ENCODE measurements at places on chromosomes 3 and 15.

- no peak for DNase-seq
Observed at GRCh38 chr15:61038387-61038786, 190.7 kb downstream of the RORA start.

DNA sequence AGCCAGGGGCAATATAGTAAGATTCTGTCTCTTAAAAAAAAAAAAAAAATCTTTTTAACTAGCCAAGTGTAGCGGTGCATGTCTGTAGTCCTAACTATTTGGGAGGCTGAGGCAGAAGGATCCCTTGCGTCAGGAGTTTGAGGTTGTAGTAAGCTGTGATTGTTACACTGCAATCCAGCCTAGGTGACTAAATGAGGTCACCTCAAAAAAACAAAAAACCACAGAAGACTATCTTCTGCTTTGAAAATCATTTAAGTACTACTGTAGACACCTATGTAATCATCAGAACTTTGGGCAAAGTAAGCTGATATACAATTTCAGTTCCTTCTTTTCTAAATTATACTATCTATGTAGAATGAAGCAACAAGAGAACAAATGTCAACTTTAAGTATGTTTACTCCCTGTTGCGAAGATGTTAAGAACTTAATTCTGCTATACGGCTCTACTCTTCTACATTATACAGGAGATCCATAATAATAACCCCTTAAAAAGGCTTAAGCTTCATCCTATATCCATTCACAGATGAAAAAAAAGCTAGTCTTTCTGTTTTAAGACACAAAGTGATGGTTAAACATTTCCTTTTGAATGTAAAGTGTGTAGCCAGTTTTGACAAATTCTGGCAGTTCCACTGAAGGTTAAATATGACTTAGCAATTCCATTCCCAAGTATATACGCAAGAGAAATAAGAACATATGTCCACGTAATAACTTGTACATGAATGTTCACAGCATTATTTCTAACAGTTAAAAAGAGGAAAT lies 15.2 kb downstream of the DAZL start:
- DNase-seq, result no peak

- DNase-seq, result no peak
Observed at GRCh38 chr3:44069276-44069675, 172.4 kb upstream of the TOPAZ1 start.

DNA sequence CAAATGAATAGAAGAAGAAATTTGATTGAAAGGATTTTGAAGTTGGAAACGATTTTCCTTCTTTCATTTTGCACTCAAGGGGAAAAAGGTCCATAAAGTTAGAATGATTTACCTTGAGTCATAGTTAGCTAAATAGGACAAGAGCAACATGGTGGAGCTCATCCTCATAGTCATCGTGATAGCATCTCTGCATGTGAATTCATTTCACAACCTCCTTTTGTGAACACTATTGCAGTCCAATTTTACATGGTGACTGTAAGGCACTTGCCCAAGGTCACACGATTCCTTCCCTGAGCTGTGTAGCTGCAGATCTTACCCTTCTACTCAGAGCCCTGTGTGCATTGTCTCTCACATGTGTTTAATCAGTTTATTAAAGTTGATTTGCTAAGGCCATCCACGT lies 359.8 kb upstream of the C2CD4B start:
- DNase-seq, result no peak

DNA sequence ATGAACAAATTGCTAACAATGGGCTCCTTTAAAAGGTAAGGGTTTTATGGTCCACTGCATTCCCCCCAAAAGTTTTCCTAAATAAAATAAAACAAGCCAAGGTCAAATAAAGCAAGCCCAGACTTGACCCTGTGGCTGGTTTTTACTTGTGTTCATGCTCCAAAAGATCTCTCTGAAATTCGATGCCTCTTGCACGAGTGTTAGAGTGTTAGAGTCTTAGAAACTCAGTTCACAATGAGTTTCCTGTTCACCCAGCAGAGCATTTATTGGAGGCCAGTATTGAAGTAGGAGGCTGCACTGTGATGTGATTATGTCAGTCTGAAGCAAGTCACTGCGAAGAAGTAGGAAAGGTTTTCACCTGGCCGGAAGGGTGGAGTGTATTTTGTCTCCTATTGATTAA lies 59.9 kb upstream of the LRTM1 start:
- no peak for DNase-seq

GRCh38 chr15:49101536-49101935 lies 53.9 kb downstream of the COPS2 start:
- DNase-seq, result no peak

GRCh38 chr15:90765966-90766365 lies 48.8 kb downstream of the BLM start:
- no peak for DNase-seq

DNA sequence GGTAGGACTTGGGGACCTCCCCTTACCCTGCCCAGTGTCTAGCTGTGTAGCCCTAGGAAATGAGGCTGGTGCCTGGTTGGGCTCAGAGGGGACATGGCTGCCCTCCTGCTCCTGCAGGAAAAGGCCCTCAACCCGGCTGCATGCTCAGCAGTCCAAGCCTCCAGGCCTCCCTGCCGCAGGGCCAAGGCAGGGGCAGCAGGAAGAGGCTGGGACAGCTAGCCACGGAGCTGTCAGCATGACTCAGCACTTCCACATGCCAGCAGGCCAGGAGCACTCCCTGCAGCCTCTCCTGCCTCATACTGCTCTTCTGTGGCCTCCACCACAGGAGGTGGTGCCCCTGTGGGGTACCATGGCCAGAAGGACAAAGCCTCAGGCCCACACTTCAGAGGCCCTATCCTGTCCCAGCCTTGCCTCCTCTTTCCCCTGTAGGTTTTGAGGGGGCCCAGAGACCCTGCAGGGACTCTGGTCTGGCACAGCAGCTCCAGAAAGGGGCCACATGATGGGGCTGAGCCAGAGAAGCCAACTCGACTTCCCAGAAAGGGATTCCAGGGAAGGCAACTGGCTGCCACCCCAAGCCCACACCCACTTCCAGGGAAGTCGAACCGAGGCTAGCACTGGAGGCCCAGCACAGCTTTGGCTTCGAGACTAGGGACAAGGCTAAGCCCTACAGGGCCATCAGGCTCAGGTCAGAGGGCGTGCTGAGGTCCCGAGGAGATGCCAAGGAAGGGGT lies 19.5 kb downstream of the TKT start:
- DNase-seq, result no peak

DNA sequence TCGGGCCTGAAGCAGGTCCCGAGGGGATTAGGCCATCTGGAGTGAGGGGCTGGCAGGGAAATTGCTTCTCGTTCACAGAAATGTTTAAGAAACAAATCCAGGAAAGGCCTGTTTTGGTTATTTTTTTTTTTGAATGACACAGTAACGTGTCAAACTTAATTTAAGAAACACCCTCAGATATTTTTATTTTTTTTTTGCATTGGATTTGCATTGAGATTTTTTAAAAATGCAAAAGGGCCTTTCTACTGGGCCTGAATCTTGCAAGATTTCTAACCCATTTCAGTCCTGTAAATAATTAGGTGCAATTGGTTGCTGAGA lies 25.0 kb upstream of the KLF13 start:
- DNase-seq, result no peak

DNA sequence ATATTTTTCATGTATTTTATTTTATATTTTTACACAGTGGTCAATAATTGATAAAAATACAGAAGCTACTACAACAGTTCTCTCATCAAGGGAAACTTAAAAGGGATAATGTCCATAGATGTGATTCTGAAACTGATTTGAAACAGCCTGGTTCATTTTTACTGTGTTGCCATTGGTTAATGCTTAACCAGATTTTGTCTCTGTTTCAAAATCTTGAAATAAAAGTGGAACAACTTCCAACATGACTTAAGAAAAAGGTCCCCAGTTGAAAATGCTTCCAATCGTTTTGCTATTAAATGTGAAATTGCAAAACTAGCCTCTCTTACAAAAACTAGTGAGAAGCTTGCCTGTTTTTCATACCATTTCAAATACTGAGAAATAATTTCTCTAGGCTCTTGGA lies 240.7 kb downstream of the LPP start:
- no peak for DNase-seq

DNA sequence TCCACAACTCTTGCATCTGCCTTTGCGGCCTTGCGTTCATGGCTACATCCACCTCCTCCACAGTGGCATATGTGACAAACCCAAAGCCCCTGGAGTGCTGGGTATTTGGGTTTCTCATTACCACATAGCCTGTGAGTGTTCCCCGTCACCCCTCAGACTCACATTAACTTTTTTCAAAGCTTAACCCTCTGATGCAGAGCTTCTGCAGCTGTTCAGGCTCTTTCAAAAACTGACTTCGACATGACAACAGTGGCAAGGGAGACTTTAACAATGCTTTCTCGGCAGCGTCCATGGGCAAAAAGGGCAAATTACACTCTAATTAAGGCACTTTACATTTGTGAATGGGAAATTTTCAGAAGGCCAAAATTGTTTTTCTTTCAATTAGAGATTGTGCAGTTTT lies 343.2 kb downstream of the UNC13C start:
- DNase-seq, result no peak

DNA sequence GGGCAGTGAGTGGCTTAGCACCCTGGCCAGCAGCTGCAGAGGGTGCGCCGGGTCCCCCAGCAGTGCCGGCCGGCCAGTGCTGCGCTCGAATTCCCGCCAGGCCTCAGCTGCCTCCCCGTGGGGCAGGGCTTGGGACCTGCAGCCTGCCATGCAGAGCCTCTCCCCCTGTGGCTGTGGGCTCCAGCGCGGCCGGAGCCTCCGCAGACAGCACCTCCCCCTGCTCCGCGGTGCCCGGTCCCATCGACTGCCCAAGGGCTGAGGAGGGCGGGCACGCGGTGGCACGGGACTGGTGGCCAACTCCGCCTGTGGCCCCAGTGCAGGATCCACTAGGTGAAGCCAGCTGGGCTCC lies 386.3 kb downstream of the CNTN4 start:
- no peak for DNase-seq

- DNase-seq, result peak; percentile 12
Observed at GRCh38 chr3:105367406-105368213, 901 bp downstream of the ALCAM start.

DNA sequence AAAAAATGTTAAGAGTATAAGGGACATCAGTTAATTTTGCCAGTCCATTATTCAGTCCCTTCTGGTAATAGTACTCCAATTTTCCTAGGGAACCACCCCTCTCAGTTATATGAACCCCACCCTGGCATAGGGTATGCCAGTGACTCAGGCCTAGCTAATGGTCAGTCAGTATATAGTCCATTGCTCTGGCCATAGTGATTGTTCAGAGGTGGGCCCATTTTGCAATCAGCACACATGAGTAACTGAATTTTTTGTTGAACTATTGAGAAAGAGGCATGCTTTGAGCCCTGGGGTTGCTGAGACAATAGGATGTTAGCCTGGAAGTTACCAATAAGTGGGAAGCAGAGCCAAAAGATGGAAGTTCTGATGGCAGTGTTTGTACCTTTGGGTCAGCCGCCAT lies 4.1 kb downstream of the LRCH3 start:
- DNase-seq, result no peak

- DNase-seq, result no peak
Observed at GRCh38 chr3:45253316-45253715, 27.2 kb upstream of the TMEM158 start.
